ENCODE measurements at places on chromosomes 6 and 20. TPM values are rescaled to one million over a fixed set of nuclear protein-coding genes. Genes with fewer than 3 reads are reported as not detected.

Gene OPRM1
- not detected for total RNA-seq

Gene PTPRK
- total RNA-seq: 3.6 TPM

Gene HAO1
- total RNA-seq: not detected

GRCh38 chr6:82704045-82704444 lies 340.4 kb downstream of the TPBG start:
- no peaks in the 10 kb centered on the region for H3K27me3 ChIP-seq
- no peak overlapping the region for H3K4me3 ChIP-seq
- H3K4me1 ChIP-seq: no peaks in the 10 kb centered on the region
